ENCODE measurements at places on chromosomes 4 and X.
A peak's percentile ranks its signal among the peaks of the same experiment; 100 is the strongest.

DNA sequence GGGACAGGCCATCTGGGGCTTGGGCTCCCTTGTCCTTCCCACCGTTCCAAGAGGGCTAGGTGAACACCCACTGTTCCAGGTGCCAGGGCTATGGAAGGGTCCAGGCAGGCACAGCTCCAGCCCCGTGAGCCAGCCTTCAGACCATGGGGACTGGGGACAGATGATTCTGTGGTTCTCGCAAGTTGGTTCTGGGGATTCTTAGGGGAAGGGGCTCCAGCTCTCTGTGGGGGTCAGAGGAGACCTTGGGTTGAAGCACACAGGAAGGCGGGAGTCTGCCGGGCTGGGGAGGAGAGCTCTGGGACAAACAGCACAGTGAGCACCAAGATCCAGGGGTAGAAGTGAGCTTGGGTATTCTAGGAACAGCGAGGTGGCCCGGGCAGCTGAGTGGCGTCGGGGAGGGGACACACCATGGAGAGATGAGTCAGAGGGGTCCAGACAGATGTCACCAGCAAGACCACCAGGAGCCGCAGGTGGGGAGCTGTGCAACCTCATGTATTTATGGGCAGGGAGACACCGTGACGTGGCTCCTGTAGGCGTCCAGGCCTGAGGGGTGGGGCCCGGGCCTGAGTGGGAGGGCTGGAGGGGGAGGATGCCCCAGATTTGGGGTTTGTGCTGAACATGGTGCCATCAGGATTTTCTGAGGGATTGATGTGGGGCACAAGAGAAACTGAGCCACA, 48.8 kb upstream of the HMX1 start:
- no peak for DNase-seq

DNA sequence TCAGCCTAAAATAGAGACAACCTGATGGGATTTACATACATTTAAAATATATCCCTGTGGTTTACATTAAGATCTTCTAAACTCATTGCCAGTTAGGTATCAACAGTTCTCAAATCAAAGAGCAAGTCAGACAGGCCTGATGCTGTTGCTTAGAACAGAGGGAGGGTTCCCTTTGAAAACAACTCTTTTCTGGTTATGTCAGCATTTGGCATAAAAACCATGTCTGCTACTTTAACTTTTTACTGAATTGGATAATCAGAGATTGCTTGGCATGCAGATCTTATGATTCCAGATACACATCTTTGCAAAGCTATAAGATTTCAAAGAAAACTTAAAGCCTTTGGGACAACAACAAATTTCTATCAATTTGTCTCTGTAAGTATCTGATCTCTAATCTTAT, 140.8 kb downstream of the CPE start:
- no peak for DNase-seq

DNA sequence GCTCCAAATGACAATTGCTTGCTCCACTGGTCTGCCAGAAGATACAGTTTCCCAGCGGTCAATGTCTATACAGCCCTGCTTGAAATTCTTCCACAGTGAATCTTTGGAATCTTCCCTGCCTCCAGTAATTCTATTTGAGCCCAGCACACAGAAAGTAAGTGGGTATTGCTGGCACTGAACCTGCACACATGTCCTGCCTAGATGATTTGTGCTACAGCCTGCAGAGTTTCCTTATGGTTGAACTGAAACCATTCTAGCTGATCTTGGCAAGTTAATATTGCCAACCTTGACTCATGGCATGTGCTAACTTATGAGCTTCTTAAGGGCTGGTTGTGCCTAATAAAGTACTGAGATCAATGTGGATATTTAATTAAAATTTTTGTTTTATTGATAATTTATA, 553.8 kb upstream of the GNPDA2 start:
- DNase-seq, result no peak

DNA sequence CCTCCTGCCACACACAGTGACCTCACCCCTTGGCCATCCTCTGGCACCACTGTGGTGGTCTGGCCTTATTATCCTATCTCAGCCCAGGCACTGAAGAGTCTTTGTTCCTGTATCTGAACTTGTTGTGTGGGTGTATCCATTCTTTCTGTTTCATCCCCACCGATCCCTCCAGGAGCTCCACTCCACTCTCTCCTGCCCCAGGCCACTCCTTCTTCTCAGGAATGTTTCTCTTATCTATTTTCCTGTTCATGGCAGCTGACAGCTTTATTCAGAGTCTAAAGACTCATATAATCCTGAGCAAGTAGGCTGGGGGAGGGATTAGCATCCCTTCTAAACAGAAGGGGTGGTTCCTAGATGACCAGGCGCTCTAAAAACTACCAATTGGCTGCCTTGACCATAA, 150.0 kb downstream of the ANAPC10 start:
- no peak for DNase-seq

DNA sequence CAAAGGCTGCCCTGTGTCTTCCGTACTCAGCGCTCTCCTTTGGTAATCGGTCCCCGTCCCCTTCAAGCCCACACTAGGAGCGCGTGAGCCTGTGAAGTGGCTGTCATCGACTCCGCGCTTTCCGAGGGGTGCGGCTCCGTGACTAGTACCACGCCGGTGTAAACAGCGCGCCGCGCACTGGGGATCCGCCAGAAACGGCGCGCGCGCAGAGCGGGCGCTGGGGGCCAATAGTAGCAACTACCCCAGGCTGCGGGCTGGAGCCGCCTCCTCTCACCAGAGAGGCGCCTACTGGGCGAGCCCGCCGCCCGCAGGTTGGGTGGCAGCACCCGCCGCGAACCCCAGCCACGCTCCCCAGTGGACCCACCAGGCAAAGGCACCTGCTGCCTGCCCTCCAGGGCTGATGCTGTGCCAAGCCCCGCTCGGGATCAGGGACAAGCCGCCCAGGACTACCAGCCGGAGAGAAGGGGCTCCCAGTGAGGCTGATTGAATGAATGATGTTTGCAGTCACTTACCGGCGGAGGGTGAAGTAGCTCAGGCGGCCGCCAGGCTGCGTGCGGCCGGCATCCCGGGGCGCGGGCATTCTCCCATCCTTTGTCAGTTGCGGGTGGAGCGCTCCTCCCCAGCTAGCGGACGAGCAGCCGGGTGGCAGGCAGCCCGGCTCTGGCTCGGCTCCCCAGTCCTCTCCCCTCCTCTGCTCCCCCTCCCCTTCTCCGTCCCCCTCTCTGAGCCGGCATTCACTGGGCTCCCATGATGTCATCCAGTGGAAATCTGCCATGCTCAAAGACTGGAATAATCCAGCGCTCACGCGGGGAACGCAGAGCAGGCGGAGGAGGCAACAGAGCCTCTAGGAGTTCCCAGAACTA, 370.3 kb upstream of the SMIM31 start:
- peak; percentile 69 for DNase-seq

DNA sequence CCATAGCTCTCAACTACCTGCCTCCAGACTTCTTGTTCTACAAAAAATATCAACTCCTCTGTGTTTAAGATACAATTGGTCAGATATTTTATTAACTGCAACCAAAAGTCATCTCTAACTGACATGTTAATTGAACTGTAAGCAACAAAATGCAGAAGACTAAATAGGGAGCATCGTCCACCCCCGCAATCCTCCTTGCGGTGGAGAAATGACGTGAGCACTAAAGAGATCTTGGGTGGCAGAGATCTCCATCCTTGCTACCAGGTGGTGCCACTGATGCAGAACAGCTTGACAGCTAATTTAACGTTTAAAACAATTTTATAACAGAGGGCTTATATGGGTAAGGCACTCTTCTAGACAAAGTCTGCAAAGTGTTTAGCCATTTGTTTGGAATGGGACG, 164.4 kb upstream of the FTHL17 start:
- no peak for DNase-seq

All from nephron progenitor cell (in vitro differentiated cells).